ENCODE measurements at places on chromosomes 4 and X.
A peak's percentile ranks its signal among the peaks of the same experiment; 100 is the strongest.

- DNase-seq: no peak
Measured at GRCh38 chr4:55312489-55313101, 33.4 kb upstream of the SRD5A3 start.

DNA sequence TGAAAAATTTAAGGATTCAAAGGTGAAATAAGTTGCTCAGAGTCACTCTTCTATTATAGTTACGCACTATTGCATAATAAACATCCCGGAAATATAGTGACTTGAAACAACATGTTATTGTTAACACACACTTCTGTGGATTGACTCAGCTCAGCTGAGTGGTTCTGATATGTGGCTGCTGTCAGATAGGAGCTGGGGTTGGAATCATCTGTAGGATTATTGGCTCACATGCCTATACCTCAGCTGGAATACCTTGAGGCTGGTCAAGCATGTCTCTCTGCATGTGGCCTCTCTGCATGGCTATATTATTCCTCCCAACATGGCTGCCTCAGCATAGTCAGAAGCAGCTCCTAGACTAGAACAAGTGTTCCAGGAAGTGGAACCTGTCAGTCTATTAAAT is 486.7 kb upstream of the MAGEB2 start:
- DNase-seq: no peak

GRCh38 chr4:146975527-146975926 is 29.9 kb upstream of the TTC29 start:
- no peak for DNase-seq

- no peak for DNase-seq
Measured at GRCh38 chrX:7801711-7802110, 41.3 kb upstream of the VCX start.

DNA sequence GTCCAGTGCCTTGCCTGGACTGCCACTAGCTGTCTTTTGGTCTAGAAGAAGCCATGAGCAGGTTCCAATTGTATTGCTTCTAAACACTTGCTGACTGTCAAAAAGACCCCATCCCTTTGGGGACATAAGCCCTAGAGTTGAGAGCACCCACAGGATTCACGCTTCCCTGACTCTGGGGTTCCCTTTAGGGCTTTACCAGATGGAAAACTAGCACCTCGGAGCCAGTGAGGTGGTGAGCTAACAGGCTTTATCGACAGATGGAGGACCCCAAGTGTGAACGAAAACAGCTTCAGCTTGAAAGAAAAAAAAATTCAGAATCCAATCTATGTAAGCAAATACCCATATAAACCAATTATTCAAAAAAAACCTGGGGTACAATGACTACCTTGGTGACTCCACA is 90.8 kb downstream of the NAA11 start:
- DNase-seq: no peak

DNA sequence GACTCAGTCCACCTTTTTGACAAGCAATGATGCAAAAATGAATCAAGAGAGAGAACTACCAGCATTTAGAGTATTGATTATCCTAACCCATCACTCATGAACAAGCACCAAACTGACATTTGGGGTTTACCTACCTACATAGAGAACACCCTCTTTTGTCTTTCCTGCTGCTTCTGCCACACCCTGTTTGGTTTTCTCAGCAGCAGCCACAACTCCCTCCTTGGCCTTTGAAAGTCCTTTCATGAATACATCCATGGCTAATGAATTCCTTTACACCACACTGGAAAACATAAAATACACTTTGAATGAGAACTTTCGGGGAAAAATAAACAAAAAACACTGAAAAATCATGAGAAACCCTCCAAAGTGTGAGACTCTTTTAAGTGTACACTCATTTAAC is 1.5 kb downstream of the SNCA start:
- no peak for DNase-seq

DNA sequence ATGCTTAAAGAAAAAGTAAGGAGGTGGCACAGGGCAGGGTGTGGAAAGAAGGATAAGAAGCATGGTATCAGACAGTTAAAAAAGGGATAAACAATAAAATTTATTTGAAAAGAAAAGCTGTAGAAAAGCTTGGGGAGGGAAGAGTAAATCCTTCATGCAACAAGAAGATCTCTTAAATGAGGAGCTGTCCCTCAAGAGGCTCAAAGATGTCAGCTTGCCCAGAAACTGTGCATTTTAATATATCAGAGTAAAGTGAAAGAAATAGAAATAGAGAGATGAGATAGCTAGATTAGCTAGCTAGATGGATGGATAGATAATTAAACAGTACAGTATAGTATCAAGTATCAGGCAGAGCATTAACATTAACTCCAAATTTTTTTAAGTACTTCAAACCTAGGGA is 170.3 kb downstream of the LDB2 start:
- no peak for DNase-seq

DNA sequence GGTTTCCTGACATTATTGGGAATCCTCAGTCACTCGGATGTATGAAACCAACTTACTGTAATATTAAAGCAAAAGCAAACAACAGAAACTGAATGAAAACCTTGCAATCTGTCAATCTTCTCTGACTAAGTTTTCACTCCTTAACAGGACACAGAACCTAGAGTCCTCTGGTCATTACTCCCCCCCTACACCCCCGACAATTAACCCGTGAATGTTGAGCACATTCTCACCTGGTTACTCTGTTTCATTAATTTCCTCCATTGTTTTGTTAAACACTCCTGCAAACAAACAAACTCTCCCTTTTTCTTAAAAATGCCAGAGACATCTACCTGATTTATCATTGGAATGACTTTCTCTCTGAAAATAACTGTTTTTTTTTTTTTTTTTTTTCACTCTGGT is 469.0 kb upstream of the PRKX start:
- no peak for DNase-seq

- no peak for DNase-seq
Measured at GRCh38 chr4:188988131-188988530, 848.9 kb downstream of the TRIML1 start.

GRCh38 chr4:142549726-142550463 is 296.2 kb downstream of the INPP4B start:
- DNase-seq: no peak

DNA sequence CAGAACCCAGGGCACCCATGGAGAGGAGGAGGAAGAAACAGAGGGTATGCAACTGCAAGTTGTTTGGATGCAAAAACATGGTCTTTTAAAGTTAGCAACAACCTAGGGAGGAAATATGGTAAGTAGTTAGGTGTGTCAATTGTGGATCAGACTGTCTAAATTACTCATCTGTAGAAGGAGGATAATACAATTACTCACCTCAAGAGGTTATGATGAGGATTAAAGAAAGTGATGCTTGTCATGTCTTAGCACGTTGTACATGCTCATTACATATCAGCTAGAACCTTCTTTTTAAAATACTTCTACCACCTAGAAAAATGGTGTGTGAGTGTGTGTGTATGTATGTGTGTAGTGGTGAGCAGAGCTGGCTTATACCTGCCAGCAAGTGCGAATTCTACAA is 2.3 kb upstream of the C1QTNF7 start:
- DNase-seq: no peak

DNA sequence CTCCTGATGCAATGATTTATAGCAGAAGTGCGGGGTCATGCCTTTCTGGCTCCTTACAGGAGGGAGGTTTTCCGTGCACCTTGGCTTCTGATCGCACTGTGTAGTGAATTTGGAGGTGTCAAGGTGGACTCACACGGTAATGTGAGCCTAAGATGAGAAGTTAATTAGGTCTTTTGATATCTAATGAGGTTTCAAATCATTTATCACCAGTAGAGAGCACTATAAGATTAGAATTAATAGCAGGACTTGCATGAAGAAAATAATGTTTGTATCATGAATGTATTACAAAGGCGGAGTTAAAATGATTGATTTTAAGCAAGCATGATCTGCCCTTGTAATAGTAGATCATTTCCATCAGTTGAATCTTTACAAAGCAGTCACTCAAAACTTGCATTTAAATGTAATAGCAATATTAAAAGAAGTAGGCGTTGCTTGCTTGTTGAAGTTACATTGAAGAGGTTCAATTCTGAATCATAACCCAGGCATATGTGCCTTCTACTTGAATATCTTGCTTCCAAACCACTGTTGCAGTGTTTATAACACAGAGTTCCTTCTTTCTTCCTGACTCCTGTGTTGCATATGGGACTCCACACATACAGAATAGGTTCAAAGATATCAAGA is 152.1 kb downstream of the FMR1NB start:
- DNase-seq: no peak

- DNase-seq: no peak
Measured at GRCh38 chr4:23594125-23594524, 295.7 kb downstream of the PPARGC1A start.

- no peak for DNase-seq
Measured at GRCh38 chrX:118872102-118872566, 48.5 kb downstream of the ZCCHC12 start.

DNA sequence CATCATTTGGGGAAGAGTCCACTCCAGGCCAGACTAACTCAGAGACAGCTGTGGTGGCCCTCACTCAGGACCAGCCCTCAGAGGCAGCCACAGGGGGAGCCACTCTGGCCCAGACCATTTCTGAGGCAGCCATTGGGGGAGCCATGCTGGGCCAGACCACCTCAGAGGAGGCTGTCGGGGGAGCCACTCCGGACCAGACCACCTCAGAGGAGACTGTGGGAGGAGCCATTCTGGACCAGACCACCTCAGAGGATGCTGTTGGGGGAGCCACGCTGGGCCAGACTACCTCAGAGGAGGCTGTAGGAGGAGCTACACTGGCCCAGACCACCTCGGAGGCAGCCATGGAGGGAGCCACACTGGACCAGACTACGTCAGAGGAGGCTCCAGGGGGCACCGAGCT is 3.3 kb upstream of the ERAS start:
- DNase-seq: no peak

- DNase-seq: peak; percentile 32
Measured at GRCh38 chr4:151029537-151029936, 14.5 kb upstream of the LRBA start.

GRCh38 chrX:45449982-45450381 is 249.3 kb upstream of the DIPK2B start:
- no peak for DNase-seq

DNA sequence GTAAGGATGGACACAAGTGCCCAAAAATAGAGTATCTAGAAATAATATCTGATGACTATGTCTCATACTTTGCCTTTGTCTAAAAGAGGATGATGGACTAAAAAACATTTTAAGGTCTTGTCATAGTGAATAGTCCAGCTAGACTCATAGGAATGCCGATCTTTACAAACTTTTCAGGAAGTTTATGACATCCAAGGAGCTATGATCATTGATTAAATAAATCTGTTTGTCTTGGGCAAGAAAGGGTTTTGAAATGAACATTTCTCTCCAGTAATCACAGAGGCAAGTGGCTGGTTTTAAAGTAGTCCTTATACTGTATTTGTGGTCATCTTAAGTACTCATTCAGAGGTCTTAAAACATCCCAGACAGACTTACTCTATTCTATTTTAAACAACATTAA is 109.8 kb downstream of the MAPK10 start:
- no peak for DNase-seq

DNA sequence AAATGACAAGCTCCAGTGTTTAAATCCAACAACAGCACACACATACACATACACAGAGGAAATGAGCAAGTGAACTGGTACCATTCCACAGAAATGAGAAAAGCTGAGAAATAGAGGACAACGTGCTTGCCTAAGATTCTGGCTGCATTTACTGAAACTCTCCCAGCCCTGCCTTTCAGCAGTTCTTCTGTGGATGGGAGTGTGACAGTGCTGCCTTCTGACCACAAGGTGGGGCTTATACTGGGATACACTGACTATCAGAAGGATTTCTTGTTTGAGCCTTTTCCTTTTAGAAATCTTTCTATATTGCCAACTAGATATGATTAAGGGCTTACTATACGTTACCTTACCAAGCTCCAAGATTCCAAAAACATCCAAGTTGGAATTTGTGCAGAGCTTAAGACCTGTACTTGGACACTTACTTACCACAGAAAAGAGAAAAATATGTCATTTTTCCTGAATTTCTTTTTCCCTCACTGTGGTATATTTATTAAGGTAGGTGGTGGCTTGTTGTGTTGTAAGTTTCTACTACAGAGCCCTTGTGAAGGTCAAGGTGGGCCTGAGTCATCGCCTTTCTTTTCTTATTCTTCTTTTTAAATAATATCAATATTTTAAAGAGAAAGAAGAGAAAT is 10.7 kb upstream of the CXCL8 start:
- DNase-seq: no peak

DNA sequence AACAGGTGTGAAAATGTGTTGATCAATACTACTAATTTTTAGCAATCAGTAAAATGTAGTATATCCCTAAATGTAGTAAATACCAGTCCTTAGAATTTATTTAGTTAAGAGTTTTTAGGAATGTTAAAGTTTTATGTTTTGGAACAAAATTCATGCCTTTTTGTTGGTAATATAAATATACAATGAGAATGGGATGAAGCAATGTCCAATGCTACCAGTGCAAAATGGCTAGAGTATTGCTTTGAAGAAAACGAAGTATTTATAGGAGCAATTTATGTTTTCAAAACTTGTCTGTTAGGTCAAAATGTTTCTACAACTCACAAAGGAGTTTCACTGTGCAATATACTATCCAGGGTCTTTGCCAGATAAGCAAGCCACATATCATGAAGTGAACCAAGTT is 851.5 kb downstream of the PCDH18 start:
- no peak for DNase-seq

- DNase-seq: no peak
Measured at GRCh38 chr4:4913628-4914027, 54.2 kb downstream of the MSX1 start.

GRCh38 chr4:17284323-17285175 is 227.3 kb downstream of the QDPR start:
- no peak for DNase-seq
